Sciatic nerve (tissue), 2 donors: ENCODE measurements at places on chromosomes 13 and 19. TPM values are rescaled to one million over a fixed set of nuclear protein-coding genes. Genes with fewer than 3 reads are reported as not detected.

DNA sequence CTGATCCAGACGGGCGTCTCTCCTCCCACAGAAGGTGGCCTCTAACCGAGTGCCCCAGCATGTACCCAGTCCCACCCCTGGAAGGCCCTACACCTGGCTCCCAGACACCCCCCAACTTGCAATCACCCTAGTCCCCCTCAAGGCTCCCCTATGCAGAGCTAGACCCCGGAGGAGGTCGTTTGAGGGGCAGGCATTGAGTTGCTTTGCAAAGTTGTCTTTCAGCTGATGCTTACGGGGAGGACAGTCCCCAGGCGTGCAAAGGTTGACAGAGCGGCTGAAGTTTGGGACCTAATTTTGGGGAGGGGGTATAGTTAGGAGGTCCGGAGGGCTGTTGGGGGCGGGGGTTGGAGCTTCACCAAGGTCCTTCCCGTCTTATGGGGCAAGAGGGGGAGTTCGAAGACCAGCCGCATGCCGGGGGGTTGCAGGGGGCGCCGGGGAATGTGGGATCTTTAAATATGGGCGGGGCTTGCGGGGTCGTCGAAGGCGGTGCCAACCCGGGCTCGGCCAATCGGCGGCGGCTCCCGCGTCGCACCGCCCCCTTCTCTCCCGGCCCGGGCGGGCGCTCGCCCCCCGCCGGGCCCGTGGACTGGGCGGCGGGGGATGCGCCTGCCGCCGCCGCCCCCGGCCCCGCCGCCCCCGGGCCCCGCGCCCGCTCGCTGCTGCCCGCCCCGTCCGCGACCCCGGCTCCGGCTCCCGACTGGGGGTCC is at the start of gene KCNN1:
KCNN1 (plus strand) TSS at position 558 of the 707 bp plus-strand sequence. CDS start 6,782 bp downstream, outside the sequence.
- no peak for DNase-seq

DNA sequence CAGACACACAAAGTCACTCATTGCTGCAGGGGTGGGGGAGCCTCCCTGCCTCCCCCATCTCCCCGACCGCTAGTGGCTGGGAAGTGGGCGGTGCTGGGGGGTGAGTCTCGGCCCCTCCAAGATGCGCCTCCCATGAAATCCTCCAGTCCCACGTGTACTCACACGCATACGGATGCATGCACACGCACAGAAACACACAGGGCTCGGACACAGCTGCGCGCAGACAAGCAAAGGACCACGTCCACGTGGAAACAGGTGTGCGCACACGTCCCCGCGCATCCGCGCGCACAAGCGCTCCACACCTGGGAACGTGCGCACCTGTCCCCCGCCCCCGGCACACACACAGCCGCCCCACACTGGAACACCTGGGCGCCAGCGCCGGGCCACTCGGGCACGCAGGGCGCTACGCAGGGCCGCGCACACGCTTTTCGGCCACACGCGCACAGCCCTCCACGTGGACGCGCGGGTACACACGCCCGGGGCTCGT is 687 bp downstream of the MATK start:
- DNase-seq, result no peak

DNA sequence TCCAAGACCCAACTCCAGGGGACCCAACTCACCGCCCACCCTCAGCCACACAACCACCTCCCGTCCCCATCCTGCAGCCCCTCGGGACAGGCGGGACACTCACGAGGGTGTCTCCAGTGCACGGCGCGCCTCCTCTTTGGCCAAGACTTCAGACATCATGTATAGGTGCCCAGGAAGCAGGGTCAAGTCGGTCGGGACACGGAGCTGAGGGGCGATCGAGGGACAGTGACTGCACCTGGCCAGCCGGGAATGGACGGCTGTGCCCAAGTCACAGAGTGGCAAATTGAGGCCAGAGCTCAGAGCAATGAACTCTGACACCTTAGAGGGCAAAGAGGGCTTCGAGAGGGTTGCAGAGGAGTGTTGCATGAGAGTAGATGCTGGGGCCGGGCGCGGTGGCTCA is 8.8 kb downstream of the STAP2 start:
- no peak for DNase-seq

DNA sequence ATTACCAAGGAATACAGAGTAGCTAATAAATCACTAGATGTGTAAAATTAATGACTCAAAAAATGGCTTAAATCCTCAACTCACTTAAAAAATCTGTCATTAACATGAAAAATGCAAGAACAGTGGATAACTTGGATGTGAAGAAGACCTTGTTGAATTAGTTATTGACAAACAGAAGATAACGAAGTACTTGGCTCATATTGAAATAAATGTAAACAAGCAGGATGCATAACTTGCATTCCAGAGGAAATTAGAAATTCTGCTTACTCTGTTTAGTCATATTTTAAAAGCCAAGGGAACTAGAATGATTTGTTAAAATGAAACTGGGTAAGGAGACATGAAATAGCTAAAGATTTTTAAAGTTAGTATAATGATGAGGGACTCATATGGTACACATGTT is 1812.2 kb downstream of the PCDH9 start:
- no peak for DNase-seq

DNA sequence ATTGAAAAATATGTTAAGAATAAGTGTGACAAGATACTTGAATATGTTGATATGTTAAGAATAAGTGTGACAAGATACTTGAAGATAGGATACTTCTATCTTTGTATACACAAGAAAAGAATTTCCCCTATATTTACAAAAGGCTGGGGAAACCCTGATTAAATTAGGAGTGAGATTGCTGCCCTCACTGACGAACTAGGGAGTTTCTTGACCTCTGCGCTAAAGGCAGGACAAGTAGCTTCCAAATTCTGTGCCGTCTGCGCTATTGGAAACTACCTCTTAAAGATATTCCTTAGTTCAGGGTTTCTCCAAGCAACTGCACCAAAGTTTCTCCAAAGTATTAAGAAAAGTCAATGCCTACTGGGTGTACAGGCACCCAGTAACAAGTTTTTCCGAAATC is 730 bp downstream of the ZNF260 start:
- no peak for DNase-seq

- DNase-seq, result no peak
These were observed 38.0 kb upstream of the TEX29 start for GRCh38 chr13:111282425-111282824.

- DNase-seq, result no peak
These were observed 221.9 kb downstream of the LIG4 start for GRCh38 chr13:107993239-107993949.

GRCh38 chr19:19447536-19448237 is 42.2 kb downstream of the GATAD2A start:
- no peak for DNase-seq

- no peak for DNase-seq
These were observed 72.8 kb downstream of the DPF1 start for GRCh38 chr19:38151242-38151641.

DNA sequence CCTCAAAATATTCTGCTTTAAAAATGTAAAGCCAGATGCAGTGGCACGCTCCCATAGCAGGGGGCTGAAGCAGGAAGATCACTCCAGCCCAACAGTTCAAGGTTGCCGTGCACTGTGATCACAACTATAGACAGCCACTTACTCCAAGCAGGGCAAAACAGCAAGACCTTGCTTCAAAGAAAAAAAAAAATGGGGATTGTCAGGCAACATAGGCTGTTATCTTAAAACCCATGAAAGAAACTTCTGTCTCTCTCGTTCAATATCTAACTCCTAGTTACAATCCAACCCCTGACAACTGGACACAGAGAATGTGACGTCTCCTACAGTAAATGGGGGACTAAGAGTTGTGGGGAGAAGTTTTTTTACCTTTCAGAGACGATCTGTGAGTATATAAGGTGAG is 17.4 kb downstream of the ELF1 start:
- no peak for DNase-seq

DNA sequence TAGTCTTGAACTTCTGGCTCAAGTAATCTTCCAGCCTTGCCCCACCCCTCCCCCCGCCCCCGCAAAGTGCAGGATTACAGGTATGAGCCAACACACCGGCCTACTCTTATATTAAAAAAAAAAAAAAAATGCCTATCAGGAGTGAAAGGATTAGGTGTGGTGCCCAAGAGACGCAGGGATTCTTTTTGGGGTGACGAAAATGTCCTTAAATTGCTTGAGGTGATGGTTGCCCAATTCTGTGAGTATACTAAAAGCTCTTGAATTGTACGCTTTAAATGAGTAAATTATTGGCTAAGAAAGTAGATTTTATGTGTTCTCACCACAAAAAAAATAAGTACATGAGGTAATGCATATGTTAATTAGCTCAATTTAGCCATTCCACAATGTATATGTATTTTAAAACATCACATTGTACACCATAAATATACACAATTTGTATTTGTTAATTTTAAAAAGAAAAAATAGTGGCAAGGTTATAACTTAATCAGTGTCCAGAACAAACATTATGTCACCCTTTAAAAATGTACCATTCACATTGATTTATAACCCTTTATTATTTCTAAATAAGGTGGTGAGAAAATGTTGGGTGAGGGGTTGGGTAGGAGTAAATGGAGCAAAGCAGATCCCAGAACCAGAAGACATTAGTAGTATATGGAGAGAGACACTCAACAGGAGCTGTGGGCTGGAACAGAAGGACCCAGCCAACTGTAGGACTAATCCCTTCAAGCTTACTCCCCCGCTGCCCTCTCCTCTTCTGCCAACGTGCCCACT is 3.9 kb downstream of the IGSF23 start:
- no peak for DNase-seq

The MYH14 gene
- 48.7 TPM for total RNA-seq

The SGCG gene
- 1.3 TPM for total RNA-seq

The B3GNT8 gene
- total RNA-seq, result 6.1 TPM

The CD33 gene
- 10.7 TPM for total RNA-seq

The CEACAM4 gene
- 1.9 TPM for total RNA-seq

The PPAN gene
- total RNA-seq, result 31.3 TPM

The SIGLEC14 gene
- total RNA-seq, result 4.1 TPM
